Activated CD4-positive, CD25-positive, alpha-beta regulatory T cell treated with anti-CD3 and anti-CD28 coated beads, Interleukin-2, amount 50 U/mL, for 16 hours (primary cell): ENCODE measurements at places on chromosomes 11 and 22.

GRCh38 chr11:73564903-73565302, 33.0 kb downstream of the FAM168A start:
- DNase-seq = no peak

DNA sequence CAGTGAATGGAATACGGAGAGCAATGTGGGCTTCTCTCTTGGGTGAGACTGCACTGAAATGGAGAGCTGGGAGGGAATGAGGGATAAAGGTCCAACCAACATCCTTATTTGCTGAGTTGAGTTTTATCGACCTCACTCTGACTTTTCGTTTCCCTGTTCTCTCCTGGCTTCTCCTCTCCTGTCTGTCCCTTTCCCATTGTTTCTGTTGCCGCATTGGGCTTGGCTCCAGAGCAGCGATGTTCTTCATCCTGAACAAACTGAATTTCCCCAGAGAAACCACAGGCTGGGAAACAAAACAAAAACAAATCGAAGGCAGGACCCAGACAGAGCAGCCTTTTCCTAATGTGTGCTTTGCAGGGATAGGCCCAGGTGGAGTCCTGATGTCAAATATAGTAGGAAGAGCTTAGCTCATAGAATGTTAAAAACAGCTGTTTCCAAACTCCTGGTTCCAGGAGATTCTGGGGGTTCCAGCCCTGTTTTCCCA, 30.0 kb downstream of the MOV10L1 start:
- DNase-seq = no peak

- DNase-seq = no peak
Measured at GRCh38 chr11:77823775-77824174, 2.8 kb downstream of the AAMDC start.

DNA sequence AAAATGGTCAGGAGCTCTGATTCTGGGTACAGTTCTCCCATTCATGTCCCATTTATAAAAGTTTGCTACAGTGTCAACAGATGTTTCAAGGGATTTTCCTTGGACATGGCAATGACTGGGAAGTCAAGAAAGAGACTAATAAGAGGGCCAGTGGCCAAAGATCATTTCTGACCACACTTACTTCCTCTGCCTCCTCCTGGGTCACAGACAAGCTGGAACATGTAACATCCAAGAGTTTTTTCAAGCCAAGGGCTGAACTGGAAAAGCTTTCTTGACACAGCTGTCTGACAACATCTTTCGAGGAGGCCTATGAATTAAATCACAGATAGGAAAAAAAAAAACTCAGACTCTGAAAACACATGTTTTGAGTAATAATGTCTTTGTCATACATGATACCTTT, 8.7 kb downstream of the COMMD9 start:
- DNase-seq = no peak

DNA sequence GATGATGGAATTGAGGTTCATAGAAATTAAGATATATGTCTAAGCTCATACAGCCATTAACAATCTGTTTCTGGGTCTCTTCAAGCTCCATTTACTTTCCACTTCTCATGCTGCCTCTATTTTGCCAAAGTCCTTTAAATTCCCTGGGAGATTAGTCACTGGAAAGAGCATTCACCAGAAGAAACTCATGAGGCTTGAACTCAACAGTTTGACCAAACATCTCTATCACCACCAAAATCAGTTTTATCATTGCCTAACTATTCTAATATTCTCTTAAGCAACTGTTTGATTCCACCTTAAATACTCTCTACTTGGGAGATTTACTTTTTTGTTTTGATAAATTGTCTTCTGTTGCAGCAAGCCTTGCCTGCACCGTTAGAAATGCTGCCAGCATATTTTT, 881.3 kb downstream of the KCNA4 start:
- DNase-seq = no peak

DNA sequence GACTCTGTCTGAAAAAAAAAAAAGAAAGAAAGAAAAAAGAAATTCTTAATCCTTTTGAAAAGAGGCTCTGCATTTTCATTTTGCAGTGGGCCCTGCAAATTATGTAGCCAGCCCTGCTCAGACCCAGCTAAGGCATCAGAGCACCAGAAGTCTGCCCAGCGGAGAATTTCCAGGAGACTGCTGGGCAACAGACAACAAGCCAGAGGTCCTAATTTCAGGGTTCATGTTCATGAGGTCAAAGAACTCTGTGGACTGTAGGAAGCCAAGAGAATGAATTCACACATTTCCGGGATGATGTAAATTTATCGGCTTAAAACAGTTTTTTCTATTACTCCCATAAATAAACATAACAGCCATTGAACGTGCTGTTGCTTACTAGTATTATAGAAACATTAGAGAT, 14.8 kb upstream of the RTCB start:
- DNase-seq = no peak

- no peak for DNase-seq
Measured at GRCh38 chr11:106974831-106975230, 43.4 kb downstream of the GUCY1A2 start.

DNA sequence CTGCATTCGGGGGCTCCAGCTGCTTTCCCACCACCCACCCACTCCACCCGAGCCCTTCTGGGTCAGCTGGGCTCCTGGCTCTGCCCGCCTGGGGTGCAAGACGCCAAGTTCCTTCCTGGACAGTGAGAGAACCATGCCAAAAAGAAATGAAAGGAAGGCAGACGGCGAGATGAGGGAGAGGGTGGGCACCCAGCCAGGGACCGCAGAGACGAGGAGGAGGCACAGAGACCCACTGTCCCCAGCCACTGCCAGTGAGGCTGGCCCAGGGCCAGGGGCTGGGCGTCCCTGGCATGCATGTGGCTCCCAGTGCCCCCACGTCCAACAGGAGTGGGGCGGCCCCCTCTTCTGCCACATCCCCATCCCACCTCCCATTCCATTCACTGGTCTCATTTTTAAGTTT, 10.8 kb upstream of the CD81 start:
- no peak for DNase-seq

DNA sequence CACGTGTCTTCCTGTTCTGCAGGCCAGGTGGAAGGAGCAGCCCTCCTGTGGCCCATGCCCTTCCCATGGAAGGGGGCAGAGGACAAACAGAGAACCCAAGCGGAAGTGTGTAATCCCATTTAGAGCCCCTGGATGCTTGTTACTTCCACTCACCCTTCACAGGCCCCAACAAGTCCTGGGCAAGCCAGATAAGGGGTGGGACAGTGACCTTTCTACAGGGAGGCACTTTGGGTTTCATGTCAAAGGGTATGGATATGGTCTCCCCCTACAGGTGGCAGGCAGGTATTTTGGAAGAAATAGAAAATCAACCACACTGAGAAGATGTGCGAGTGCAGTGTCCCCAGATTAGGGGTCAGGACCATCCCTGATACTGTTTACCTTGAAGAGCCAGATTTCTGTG, 11.4 kb downstream of the MPEG1 start:
- DNase-seq = no peak

DNA sequence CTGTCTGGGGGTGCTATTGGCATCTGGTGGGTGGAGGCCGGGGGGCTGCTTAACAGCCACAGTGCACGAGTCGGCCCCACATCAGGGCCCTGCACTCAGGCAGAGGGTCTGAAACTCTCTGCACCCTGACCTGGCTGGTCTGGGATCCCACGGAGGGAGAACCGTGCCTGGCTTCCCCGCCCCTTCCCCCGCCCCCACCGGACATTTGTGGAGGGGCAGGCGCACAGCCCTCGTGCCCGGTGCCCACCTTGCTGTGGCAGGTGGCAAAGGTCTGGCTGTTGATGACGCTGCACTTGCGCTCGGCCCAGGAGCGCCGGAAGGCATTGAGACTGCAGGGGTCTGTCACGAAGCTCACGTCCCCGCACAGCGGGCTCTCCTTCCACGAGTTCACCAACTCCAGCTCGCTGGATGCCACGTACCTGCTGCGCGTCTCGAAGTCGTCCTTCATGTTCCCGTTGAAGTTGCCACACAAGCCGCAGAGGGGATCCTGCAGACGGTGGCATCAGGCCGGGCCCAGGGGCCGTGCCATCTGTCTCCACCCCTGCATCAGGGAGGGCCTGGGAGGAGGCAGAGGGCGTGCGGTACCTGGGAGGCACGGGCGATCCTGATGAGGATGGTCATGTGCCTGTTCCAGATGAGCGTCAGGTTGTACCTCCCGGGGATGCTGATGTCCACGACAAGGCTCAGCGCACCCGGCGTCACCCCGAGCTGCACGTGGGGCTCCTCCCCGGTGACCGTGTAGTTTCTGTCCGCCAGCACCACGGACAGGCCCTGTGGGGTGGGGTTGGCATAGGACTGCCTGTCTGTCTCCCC, 11.7 kb downstream of the MUC6 start:
- no peak for DNase-seq

DNA sequence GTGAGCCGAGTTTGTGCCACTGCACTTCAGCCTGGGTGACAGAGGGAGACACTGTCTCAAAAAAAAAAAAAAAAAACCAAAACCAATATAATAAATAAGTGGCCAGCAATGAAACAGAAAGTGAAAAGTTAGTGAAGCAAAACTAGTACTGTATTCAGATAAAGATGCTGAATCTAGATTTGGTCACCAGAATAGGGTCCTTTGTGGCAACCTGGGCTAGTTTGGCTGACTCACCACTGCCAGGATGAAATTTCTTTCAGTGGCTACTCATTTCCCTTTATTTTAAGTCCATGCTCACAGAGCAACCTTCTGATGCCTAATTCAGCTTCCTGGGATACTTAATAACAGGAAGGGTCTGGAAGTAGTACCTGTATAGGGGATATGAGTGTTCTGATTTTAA, 26.0 kb downstream of the LIMK2 start:
- no peak for DNase-seq

- DNase-seq = no peak
Measured at GRCh38 chr11:77778118-77778517, 42.4 kb downstream of the RSF1 start.

GRCh38 chr11:132123854-132124835, 753.7 kb downstream of the NTM start:
- DNase-seq = no peak

- DNase-seq = no peak
Measured at GRCh38 chr11:114053406-114053805, 6.1 kb upstream of the ZBTB16 start.

- no peak for DNase-seq
Measured at GRCh38 chr11:16598906-16599305, 139.5 kb upstream of the C11orf58 start.

DNA sequence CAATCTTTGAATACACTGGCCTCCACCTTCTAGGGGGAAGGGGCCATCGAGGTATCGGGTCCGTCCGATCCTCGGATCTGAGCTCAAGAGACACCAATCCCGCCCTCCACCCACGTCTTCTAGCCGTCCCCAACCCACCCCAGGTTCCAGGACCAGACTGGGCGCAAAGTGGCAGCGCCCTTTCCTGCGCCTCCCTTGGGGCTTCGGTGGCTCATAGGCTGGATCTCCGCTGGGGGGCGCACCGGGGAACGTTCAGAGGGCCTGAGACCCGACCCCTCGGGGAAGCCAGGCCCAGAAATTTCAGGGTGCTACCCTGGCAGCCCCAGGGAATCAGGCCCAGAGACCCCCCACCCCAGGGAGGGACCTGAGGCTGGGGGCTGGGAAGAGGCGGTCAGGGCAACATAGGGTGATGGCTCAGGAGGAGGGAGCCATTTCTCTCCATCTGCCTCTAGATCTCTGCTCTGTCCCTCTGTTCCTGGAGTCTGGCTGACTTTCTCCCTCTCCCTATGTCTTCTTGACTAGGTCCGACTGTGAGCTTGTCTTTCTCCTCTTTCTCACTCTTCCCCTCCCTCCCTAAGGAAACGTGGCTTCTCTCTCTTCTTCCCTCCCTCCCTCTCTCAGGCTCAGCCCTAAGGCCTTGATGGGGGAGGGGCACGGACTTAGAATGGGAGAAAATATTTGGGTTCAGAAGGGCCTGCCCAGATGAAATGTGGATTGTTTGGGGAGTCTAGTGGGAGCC, 1.1 kb downstream of the CREB3L1 start:
- DNase-seq = no peak

DNA sequence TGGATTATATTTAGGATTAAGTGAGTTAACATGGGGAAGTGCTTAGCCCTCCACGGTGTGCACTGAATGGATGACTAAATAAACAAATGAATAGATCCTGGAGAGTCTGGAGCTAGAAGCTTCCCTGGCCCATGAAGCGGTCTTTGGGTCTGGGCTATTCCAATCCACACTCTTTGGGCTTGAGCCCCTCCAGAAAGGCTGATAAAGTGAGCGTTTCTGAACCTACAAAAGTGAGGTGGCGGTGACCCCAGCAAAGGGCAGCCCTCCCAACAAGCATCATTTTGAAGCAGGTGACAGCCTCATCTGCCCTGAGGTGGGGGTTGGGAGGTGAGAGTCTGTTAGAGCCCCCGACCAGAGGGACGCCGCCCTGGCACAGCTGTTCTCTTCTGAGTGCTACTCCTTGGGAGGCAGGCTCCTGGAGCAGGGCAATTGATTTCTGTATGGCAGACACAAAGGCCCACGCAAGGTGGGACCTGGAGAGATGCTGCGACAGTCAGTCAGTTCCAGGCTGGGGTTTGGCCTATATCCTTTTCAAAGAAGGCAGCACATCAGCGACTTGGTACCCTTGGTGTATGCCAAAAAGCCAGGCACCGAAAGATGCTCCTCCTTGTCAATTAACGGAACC, 157.8 kb downstream of the CACNA1I start:
- no peak for DNase-seq

GRCh38 chr22:19729507-19729906, 6.2 kb downstream of the GP1BB start:
- DNase-seq = no peak

DNA sequence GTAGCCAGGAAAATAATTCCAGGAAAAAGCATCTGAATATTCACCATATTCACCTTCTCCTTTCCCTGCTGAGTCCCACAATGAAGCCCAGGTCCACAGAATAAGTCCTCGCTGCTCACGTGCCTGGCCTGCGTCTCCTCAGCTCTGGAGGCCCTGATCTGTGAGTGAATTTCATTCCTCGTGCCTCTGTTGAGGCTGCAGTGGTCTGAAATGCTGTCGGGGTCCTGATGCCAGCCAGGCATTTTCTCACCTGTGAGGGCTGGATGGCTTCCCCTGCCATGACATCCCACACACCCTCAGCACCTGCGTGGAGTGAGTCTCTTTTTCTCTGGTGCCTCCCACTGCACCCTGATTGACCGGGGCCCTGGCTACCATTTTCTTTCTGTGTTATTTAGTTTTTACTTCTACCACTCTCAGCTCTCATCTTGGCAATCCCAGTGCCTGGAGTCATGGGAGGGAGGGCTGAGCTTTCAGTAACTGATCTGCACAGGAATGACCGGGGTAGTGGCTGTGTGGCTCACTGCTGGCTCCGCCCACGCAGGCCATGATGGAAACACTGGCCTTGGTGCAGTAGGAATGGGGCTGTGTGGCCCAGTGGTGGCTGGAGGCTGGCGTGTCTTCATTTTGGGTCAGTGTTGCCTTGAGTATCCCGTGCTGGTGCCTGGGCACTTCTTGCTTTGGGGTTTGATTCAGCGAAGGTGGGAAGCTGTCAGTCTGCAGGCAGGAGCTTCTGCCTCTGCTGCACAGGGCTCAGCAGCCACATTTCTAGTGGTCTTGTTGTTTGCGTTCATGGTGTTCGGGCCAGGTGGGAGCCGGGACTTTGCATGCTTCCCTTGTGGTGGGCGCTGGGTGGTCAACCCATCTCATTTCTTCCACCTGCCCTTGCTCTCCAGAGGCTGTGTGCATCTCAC, 807.2 kb downstream of the TBC1D22A start:
- DNase-seq = no peak
